ENCODE measurements at places on chromosomes 7 and 10.

- DNase-seq: no peak
Observed at GRCh38 chr10:5486853-5487235, 12.5 kb downstream of the CALML5 start.

- DNase-seq: no peak
Observed at GRCh38 chr10:23069019-23069815, 26.2 kb upstream of the MSRB2 start.

DNA sequence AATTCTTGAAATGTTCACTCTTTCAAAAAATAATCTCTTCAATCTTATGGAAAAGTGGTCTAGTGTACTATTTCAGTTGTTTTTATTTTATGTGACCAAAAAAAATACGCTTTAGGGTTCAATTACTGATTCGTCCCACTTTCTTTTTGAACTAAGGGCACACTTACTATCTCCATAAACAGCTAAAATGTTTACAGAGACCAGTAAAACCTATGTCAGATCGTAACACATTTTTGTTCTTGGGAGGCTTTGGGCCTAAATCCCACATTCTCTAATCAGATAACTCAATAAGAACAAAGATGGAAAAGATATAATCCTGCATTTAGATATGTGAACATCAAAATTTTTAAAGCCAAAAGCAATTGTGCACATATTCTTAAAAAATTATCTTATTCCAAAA is 29.8 kb upstream of the EPC1 start:
- no peak for DNase-seq

DNA sequence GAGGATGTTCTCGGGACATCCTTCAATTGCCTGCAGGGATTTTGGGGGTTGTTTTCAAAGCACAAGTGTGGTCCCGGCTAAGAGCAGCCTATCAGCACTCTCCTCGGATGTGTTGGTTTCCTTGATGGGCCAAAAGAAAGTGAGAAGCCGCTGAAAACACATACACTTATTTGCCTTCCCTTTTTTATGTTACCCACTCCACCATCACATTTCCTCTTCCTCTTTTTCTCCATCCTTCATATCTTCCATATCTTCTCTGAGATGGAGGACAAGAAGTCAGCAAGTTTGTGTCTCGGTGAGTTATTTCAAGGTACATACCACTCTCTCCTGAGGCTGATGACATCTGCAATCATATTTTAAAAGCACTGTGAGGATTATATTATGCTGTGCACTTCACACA is 64.0 kb downstream of the ZNF33B start:
- no peak for DNase-seq

DNA sequence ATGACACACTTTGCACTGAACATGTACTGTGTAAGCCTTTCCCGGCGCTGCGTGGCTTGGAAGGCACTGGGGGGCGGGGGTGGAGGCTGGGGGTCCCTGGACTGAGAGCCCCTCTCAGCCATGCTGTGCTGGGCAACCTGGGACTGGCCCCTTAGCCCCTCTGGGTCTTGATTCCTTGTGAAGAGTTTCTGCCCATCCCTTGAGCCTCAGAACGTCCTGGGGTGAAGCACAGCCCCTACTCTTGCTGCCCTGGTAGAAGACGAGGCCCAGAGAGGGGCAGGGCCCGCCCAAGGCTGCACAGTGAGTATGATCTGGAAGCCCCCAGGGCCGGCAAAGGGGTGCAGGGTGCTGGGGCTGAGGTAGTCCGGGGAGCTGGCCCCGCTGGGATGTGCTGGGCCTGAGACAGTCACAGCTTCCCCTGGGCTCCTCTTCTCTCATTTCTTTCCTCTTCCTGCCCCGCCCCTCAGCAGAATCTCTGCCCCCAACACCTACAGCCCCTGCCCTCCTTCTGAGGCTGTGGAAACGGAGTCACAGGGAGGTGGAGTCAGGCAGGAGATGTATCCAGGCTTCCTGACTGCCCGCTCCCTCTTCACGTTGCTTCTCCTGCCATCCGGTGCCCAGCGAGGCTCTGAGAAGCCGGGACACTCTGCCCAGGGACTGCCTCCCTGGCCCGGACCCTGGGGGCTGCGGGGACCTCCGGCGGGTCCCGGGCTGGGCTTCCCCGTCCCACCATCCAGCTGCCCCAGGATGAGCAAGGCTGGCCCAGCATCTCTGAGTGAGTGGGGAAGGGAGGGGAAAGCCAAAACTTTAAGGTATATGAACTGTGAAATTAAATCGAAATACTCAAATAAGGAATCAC is 60.5 kb downstream of the UNCX start:
- DNase-seq: no peak

- DNase-seq: no peak
Observed at GRCh38 chr10:72219235-72219814, 3.2 kb upstream of the ASCC1 start.

GRCh38 chr10:21135023-21135931 is 238.2 kb upstream of the NEBL start:
- no peak for DNase-seq

- no peak for DNase-seq
Observed at GRCh38 chr10:10532826-10533225, 484.8 kb upstream of the CELF2 start.

DNA sequence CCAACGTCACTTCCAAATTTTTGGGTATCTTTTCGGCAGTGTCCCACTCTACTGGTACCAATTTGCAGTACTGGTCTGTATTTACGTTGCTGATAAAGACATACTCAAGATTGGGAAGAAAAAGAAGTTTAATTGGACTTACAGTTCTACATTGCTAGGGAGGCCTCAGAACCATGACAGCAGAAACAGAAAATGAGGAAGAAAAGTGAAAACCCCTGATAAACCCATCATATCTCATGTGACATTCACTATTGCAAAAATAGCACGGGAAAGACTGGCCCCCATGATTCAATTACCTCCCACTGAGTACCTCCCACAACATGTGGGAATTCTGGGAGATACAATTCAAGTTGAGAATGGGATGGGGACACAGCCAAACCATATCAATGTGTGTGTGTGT is 364.0 kb upstream of the KCND2 start:
- DNase-seq: no peak

DNA sequence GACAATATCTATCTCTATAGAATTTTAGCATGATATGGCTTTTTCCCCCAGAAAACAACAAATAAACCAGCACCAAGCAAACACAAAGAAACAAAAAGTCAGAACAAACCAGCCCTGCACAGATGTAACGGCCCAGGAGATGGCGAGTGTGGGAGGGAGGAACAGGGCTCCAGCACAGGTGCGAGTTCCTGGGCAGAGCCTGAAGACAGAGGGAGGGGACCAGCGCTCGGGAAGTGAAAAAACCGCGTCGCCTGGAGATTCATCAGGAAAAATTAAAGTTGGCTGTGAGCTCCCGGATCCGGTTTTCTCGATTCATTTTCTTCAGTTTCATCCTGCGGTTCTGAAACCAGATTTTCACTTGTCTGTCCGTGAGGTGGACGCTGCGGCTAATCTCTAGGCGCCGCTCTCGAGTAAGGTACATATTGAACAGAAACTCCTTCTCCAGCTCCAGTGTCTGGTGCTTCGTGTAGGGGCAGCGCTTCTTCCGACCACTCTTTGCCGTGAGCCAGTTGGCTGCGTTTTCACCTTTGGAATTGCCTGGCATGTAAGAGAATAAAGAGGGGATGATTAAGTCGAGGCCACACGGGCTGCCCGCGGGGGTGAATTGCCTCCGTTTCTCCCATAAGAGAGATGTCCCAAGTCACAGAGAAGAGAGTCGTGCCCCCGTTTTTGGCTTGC is 2.3 kb downstream of the HOXA10 start:
- no peak for DNase-seq

- no peak for DNase-seq
Observed at GRCh38 chr10:103241262-103242011, 4.2 kb upstream of the RPEL1 start.

DNA sequence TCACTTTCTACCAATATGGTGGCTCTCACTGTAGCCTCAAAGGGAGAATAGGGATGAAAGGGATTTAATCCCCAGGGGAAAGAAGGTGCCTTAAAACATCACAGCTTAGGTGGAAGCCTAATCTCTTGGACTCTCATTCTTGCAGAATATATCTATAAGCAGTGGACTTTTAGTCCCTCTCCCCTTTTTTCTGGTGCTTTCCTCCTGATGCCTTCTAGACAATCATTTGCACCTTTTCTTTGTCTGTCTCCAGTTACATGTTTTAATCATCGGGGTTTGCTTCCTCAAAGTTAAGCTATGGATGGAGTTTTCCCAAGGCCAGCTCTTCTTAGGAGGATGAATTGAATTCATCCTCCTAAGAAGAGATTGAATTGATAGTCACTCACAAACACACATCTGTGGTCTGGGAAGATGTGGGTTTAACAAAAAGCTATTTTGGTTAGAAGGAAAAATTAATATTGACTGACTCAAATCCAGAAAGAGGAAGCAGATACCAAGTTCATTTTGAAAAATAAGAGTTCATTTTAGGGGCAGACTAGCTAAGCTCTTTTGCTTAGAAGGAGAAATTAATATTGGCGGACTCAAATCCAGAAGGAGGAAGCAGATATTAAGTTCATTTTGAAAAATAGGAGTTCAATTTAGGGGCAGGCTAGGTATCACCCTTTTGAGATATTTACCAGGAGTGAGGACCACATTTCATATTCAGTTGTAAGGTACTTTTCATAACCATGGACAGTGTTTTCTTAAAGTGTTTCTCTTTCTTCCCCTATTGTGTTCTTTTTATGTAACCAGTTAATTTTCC is 35.2 kb upstream of the PLEKHS1 start:
- DNase-seq: no peak

DNA sequence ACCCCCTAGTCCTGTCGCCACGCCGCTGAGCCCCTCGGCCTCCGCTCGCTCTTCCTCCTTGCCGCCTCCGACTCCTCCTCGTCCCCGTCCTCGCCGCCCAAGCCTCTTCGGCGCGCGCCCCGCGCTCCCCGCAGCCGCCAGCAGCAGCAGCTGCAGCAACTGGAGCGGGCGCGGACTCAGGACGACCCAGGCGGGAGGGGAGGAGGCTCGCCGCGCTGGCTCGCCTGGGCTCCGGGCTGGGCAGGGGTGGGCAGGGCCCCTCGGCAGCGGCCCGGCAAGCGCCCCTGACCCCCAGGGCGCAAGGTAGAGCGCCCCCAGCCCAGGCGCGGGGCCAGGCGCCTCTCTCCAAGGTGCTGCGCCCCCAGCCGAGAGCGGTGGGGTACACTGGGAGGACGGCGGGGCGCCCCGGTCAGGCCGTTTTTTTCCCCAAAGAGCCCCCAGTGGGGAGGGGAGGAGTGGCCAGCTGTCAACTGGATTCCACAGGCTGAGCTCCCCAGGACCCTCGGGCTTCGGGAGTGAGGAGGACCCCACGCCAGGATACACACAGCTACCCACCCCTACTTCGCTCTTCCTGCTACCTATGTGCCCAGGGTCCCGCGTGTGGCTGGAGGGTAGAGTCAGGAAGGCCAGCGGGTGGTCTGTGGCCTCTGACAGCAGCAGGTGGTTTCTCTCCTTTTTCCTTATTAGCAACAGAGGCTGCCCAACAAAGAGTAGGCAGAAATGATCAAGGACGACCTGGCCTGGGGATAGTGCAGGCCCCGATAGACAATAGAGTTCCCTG is 903 bp upstream of the KCNMA1 start:
- no peak for DNase-seq

DNA sequence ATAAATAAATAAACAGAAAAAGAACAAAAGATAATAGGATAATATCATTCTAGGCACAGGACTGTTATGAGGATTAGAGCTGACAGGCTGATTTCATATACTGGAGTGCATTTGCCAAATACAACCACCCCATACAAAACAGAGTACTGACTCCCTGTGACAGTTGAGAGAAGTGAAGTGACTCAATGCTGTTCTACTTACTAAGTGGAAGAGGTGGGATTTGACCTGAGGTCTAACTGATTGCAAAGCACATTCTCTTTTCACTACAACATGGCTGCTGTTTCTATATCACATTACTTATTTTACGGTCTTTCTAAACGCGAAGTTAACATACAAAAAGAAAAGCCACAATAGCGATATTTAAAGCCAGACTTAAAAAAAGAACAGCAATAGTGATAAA is 51.4 kb downstream of the ITGB1 start:
- no peak for DNase-seq

- no peak for DNase-seq
Observed at GRCh38 chr7:29798422-29798821, 7.9 kb upstream of the WIPF3 start.

GRCh38 chr7:102125127-102125596 is 161.5 kb upstream of the SH2B2 start:
- no peak for DNase-seq

- no peak for DNase-seq
Observed at GRCh38 chr7:18534481-18534880, 38.9 kb downstream of the HDAC9 start.

DNA sequence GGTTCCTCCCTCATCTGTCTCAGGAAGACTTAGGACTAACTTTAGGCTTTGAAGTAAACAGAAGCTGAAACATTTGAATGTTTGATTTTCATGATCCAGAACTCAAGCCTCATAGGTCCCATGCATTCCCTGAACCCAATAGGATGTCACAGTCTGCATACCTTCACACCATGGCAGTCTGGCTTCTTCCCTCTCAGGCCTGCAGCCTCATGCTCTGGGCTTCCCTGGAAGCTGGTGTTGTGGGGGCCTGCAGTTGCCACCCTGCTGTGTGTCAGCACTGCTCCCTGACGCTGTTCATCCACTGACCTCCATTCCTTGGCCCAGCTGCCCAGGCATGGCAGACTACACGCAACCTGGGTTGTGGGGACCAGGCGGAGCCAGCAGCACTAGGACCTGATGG is 267.5 kb upstream of the KAT6B start:
- no peak for DNase-seq

GRCh38 chr7:138008019-138008587 is 6.2 kb upstream of the CREB3L2 start:
- DNase-seq: no peak

GRCh38 chr7:148662646-148663045 is 36.1 kb upstream of the CUL1 start:
- DNase-seq: no peak

GRCh38 chr7:4151926-4152549 is 530.1 kb upstream of the FOXK1 start:
- DNase-seq: no peak

DNA sequence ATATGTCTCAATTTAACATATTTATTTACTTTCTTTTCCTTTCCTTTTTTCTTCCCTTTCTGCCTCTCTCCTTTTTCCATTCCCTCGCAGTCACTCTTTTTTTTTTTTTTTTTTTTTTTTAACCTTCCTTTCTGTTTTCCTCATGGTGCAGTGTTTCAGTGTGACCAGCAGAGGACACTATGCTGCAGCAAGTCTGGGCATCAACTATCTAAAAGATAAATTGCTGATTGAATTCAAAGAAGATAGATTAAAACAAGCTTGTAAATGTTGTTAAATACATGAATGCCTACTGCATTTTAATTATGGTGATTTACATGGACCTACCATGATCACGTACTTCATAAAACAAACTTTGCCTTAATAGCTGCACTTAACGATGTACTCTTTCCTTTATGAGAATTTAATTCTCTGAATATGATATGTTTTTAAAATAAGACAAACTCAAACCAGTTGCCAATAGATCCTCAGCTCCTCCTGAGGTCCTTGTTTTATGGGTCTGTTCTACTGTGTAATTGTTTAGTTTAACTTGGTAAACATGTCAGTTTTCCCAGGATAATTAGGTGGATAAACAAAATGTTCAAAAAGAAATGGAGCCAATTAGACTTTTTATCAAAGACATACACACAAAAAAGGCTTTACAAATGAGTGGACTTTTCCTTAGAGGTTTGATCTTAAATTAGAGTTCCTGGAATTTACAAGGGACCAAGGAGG is 101.0 kb upstream of the AGR3 start:
- peak; percentile 46 for DNase-seq
